NCI-H1105 (cell line): ENCODE measurements at places on chromosomes 11 and 22.

DNA sequence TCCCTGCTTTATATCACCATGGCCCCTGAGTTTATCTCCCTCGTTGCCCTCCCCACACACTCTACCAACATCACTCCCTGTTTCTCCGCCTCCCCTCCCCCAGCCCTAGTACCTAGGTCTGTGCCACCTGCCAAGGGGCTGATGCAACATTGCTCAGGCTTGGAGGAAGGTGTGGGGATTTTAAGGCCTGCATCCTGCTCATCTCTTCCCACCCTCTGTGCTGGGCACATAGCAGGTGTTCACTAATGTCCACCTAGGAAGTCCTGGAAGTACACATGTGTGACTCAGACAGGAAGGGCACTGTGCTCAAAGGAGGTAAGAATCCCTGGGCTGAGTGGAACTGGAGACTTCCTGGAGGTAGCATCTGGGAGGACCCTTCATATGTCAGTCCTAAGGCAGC lies 37.0 kb downstream of the PDE2A start:
- no peak for DNase-seq

DNA sequence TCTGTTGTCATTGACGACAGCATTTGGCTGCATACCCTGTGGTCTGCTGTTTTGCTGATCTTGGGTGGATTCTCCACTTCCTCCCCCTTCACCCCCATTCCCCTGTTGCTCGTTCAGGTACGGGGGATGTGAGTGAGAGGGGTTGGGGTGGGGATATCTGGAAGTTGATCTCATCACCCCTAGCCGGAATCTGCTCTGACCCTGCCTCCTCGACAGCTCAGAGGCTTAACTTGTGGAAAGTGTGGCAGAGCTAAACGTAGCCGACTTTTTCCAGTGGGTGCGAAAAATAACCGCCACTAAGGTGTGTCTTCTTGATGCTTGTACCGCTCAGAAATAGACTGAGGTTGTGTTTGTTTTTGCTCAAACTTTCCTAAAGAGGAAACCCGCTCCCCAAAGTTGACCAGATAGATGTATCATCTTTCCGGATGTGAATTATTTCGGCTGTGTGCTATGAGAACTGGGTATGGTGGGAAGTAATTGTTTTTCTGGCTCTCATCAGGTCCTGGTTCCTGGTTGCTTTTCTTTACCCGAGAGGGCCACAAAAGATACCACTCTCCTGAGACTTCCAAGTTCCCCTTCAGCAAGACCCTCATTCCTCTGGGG lies 6.6 kb downstream of the ZBTB16 start:
- DNase-seq: no peak

- no peak for DNase-seq
Measured at GRCh38 chr11:29217901-29218300, 798.9 kb downstream of the KCNA4 start.

- DNase-seq: no peak
Measured at GRCh38 chr11:62125881-62126280, 2.1 kb downstream of the INCENP start.

GRCh38 chr11:128261011-128261421 lies 326.3 kb downstream of the ETS1 start:
- DNase-seq: no peak

DNA sequence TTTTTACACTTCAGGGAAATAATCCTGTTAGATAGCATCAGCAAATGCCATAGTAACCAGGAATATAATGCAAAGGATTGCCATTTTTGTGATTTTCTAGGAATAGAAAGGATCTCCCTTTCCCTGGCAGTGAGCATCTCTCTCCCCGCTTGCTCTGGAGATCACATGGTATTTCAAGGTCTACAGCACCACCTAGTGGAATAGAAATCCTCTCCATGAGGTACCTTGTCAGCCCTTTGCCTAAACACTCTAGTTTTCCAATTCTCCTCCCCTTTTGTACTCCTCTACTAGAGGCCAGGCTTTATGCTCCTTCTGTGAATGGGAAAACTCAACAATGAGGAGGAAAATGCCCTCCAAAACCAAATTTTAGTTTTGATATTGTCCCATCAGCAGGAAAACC lies 78.4 kb downstream of the XRRA1 start:
- no peak for DNase-seq

GRCh38 chr22:40504285-40505249 lies 132.0 kb downstream of the MRTFA start:
- no peak for DNase-seq

DNA sequence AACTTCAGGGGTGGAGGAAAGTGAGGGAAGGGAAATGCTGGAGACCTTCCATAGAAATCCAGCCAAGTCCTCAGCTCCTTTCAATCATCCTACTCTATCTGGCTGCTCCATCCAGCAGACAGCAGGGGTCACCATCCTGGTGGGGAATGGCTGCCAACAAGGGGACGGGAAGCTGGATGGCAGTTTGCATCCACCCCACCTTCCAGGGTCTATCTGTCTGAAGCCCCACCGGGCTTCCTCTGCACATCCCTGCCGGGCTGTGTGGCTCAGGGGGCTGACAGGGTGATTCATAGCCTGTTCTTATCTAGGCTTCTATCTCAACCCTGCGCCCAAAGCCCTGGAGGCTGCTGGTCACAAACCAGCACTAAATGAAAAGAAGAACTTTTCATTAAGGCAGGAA lies 1.1 kb downstream of the SYTL2 start:
- no peak for DNase-seq

GRCh38 chr22:37183432-37184379 lies 4.3 kb downstream of the C1QTNF6 start:
- no peak for DNase-seq

DNA sequence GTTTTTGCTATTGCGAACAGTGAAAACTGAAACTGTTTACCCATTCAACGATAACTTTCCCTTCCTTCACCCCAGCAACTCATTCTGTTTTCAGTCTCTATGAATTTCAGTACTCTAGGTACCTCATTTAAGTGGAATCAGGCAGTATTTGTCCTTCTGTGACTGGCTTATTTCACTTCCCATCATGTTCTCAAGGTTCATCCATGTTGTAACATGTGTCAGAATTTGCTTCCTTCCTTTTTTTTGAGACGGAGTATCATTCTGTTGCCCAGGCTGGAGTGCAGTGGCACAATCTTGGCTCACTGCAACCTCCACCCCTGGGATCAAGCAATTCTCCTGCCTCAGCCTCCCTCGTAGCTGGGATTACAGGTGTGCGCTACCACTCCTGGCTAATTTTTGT lies 23.7 kb downstream of the HTR3B start:
- no peak for DNase-seq

DNA sequence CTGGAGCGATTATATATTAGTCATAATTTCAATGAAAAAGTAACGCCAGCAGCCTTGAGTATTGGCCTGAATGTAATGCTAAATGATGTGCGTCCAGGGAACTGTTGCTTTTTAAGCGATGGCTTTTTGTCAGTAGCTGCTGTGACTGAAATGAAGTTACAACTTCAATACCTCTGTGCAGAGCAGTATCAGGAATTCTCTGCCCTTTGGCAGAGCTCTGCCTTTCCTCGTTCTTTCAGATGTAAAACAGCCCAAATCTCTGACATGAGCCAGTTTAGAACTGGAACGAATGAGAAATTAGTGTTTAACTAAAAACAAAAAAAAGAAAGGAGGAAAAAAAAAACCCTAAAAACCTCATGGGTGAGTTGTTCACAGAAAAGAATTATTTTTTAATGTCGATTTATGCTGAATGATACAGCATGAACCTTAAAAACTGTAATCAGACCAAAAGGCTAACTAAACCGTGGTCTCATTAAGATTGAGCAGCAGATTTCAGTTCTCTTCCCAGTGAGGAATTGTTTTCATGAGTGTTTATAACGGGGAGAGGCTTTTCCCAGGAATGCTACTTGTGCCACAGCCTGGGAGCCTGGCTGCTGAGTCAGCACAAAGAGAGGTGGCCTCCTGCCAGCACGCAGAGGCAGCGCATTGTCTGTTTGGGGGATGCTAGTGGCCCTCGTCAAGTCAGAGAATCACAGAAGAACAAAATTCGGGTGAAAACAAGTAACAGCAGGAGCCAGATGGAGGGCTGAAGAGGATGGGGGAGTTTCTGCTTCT lies 146.2 kb upstream of the RASSF10 start:
- peak; percentile 75 for DNase-seq

GRCh38 chr22:30424534-30425326 lies 838 bp upstream of the MTFP1 start:
- no peak for DNase-seq

DNA sequence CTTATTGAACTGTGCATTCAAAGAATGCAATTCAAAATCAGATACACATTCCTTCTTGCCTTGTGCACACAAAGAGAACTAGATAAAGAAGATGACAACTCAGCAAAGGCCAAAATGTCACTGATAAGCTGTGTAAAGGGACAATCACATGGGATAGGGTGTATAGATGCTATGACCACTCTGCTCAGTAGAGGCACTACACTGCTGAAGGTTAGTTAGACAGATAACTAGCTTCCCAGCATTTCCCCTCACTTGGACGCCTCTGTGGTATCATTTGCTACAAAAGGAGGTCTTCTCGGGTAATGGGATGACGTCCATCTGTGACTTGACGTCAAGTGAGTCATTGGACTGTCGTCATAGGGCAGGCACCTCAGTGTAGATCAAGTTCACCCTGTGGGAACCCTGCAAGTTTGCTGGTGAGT lies 424.9 kb upstream of the CCDC90B start:
- no peak for DNase-seq

GRCh38 chr11:118841469-118842242 lies 42.0 kb upstream of the CXCR5 start:
- no peak for DNase-seq

- no peak for DNase-seq
Measured at GRCh38 chr11:93128574-93128973, 69.2 kb downstream of the SLC36A4 start.

DNA sequence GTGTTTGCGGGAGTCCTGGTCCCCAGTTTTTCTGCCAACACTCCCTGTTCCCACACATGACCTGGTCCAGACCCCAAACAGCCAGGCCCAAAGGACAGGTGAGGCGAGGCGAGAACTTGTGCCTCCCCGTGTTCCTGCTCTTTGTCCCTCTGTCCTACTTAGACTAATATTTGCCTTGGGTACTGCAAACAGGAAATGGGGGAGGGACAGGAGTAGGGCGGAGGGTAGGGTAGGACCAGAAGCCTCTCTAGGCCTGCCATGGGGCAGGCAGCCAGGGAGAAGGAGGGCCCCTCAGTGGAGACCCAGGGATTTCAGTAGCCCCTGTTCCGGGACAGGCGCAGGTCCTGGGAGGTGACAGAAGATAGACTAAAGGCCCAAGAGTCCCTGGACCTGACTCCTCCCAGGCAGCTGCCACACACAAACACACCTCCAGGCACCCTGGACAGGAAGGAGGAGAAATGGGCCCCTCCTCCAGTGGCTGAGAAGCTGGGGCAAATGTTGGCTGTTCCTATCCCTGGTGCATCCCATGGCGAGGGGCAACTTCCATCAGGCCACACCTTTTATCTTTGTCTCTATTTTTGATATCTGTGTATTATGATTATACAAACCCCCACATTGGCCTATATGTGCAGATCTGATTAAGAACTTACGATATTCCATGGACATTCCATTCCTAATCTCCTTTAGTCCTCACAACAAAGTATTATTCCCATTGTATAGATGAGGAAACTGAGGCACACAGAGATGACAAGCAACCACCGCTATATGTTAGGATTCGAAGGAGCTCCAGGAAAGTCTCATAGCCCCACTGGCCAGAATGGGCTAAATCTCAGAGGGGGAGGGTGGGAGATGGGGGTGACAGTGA lies 626 bp upstream of the F2 start:
- no peak for DNase-seq
